Stimulated activated CD8-positive, alpha-beta memory T cell treated with anti-CD3 and anti-CD28 coated beads, Interleukin-2, amount 100 ng/mL, for 1 hour (primary cell): ENCODE measurements at places on chromosomes 2 and 18.

GRCh38 chr2:214103276-214104001, 307.4 kb upstream of the VWC2L start:
- DNase-seq, result no peak

GRCh38 chr2:187362151-187362550, 85.9 kb downstream of the CALCRL start:
- DNase-seq, result no peak

DNA sequence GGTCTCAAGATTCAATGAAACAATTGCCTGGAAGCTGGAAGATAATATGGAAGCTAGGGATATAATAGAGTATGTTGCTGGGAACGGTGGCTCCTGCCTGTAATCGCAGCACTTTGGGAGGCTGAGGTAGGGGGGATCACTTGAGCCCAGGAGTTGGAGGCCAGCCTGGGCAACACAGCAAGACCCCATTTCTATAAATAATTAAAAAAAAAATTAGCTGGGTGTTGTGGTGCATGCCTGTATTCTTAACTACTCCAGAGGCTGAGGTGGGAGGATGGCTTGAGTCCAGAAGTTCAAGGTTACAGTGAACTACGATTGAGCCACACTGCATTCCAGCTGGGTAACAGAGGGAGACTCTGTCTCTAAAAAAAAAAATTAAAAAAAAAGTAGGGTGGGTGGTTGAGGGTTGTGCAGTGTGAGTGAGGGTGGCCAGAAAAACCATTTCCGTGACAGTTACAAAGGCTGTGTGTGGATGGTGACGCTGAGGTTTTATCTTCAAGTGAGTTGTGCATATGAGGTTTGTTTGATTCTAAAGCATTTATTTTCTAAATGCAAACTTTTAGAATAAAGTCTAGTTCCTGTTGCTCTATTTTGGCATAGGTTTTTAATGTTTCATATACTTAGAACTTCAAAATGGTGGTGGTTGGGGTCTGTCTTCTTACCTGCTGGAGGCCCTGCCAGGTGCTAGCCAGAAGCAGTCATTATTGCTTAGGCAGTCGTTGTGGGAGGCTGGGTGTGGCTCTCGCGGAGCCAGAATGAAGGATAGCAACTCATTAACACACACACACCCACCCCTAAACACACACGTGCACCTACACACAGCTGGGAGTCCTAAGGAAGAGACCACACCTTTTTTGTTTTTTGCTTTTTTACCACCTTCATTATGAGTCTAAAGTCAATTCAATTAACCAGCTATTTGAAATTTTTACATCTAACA, 4.7 kb upstream of the IL1R2 start:
- no peak for DNase-seq

- DNase-seq, result no peak
These were observed 7.4 kb downstream of the NAB1 start for GRCh38 chr2:190656301-190656700.

- DNase-seq, result no peak
These were observed 32.6 kb downstream of the MAP2 start for GRCh38 chr2:209456489-209456888.
